ENCODE measurements at places on chromosomes 1 and 21.

GRCh38 chr1:33267468-33268205 lies 11.3 kb downstream of the ZNF362 start:
- no peak for DNase-seq

GRCh38 chr1:158813164-158813563 lies 18.0 kb upstream of the MNDA start:
- DNase-seq, result no peak

DNA sequence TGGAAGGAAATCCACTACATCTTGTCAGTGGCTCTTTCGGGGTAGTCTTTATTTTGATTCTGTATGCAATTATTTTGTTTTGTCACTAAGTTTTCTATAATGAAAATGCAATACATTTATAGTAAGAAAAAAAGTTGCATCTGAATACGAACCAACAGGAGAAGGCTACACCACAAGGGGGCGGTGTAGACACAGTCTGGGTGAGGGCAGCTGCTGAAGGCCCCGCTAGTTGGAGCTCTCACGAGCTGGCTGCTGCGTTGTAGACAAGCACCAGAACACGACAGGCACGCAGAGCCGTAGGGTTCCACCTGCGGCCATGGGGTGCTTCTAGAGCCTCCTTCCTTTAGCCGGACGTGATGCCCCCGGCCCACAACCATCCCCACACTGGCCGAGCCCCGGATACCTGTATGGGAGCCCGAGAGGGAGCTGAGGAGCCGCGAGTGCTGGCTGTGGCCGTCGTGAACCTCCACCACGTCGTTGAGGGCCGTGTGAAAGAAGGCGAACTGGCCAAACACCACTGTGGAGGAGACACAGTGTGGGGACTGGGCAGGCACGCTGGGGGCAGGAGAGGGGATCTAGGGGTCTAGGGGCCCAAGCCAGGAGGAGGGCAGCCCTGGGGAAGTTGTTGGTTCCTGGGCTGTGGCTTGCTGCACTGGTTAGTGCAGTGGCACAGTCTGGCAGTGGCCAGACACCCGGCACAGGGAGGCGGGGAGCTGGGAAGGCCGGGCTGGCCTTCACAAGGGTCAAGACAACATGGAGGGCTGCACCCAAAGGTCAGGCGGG lies 160.8 kb downstream of the ZSCAN20 start:
- DNase-seq, result peak; percentile 56

DNA sequence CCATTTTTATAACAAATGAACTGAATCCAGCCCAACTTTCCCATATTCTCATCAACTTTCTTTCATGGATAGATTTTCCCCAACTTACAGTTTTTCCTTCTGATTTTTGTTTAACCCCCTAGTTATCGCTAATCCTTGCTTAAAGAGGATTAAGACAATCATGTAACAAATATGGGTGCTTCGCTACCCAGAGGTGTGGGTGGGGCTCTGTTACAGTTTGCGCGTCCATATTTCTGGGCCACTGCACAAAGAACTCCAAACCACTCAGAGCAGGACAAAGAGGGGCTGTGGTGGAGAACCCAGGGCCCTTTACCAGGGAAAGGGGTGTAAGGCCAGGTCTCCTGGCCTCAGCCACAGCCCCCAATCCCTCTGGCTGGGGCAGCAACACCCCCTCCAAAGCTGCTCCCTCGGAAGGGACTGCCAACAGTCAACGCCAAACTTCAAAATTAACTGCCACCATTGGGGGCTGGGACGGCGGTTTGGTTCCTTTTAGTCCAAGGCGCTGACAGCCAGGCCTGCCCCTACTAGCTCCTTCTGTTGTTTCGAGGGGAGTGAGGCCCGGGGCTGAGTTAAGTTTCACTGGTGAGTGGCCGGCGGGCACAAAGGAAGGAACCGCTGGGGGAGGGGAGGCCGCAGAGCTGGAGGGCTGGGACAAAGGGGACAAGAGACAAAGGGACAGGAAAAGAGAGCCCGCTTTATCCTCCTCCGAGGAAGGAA lies 27.9 kb downstream of the SSBP3 start:
- no peak for DNase-seq

- DNase-seq, result no peak
These were observed 276.4 kb upstream of the PLXNA2 start for GRCh38 chr1:208520438-208521099.

DNA sequence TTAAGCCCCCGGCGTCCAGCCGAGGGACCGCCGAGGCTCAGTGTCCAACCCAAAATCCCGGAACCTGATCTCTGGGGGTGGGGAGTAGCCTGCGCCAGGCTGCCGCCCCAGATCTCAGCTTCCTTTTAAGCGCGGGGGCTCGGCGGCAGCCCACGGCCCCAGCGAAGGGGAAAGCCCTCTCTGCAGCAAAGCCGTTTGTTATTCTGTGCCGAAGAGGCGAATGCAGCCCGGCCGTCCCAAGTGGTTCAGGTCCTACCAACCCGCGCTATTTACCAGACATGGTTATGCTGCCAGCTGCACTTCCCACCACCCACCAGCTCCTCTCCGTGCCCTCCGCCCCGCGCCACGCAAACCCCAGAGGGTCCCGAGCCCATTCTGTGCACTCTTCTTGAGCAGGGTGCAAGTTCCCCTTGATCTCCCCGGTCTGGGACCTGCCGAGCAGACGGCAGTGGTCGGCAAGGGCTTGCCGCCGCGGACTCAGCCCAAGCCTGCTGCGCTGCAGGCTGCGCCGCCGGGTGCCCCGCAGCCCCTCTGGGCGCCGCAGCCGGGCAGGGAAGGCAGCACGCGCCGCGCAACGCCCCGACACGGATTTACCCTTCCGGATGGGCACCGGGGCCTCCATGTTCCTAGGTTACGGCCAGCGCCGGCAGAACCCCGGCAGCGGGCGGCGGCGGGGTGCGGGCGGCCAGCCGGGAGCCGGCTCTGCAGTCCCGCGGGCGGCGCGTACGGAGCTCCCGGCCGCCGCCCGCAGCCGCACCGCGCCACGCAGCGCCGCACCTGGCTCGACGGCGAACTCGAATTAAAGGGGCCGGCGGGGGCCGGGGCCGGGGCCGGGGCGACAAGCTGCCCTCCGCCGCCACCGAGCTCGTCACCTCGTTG lies 738 bp upstream of the KCNA2 start:
- DNase-seq, result no peak

- no peak for DNase-seq
These were observed 76.6 kb downstream of the NOS1AP start for GRCh38 chr1:162145966-162146696.

GRCh38 chr1:1355416-1355815 lies 2.9 kb downstream of the MXRA8 start:
- DNase-seq, result no peak

- DNase-seq, result no peak
These were observed 176.5 kb downstream of the HIVEP3 start for GRCh38 chr1:41742219-41742618.

DNA sequence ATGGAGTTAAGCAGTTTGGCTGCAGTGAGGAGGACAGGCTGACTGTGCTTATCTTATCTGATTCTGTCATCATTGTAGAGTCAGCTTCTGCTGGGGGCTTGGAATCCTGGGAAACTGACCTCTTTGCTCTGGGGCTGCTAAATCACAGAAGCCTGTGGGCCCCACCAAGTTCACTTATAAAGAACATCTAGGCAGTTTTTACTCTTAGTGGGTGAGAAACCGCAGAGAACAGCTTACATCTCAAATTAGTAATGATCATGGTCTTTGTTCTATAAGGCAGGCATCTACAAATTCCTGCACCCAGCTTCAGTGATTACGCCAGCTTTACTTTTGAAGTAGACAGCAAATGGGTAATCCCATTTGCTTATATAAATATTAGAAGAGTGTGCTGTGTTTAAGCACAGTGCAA lies 75.7 kb downstream of the ZC3H11B start:
- no peak for DNase-seq

DNA sequence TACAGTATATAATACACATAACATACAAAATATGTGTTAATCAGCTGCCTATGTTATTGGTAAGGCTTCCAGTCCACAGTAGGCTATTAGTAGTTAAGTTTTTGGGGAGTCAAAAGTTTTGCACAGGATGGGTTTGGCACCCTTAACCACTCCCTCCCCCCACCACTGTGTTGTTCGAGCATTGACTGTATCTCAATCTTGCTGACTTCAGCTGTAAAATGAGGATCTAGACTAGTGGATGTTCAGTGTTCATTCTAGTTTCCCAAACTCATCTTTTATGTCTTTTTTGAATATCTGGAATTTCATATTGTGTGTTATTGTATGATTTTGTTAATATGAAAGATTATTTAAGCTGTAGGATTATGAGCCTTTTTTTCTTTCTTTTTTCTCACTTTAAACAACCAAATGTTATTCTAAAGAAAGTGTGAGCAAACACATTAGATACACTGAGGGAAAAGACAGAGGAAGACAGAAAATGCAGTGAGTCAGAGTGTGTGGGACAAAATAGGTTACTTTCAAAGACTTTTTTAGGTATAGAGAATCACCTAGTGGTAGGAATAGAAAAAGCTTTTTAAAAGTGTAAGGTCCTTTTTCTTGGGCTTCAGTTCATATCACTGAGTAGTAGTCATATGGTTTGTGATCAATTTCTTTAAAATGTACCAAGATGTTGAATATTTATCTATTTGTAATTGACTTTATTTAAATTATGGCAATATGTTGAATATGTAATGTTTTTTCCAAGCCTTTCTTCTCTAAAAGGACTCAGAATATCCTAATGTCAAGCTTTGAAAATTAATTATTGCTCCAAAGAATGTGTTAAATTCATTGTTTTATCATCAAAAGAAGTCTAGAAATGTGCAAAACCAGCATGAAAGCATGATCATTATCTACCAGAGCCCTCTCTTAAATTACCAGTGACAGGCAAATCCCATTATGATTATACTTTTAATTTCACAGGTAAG lies 17.9 kb upstream of the CENPF start:
- DNase-seq, result no peak

DNA sequence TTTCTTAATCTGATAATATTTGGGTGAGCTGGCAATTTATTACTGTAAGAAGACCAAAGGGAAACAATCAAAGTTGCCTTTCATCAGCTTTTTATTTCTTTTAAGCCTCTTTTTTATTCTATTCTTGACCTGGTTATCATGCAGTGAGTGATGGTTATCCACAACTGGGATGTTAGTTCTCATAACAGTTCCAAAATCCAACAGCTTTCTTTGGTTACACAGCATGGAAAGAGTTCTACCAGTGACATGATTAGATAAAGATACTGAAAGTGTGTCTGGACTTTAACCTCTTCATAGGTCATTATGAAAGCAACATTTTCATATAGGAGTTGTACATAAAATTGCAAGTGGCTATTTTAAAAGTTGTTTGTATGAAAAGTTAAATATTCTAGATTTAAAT lies 163.0 kb downstream of the SYT2 start:
- no peak for DNase-seq

DNA sequence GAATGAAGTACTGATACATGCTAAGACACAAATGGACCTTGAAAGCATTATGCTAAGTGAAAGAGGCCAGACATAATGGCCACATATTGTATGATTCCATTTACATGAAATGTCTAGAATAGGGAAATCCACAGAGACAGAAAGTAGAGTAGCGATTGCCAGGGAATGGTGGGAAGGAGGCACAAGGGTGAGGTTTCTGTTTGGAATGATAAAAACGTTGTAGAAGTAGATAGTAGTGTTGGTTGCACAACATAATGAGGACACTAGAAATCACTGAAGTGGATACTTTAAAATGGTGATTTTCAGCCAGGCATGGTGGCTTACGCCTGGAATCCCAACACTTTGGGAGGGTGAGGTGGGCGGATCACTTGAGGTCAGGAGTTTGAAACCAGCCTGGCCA lies 97.6 kb upstream of the VANGL1 start:
- DNase-seq, result no peak

GRCh38 chr1:175708787-175709186 lies 34.6 kb downstream of the TNR start:
- no peak for DNase-seq

DNA sequence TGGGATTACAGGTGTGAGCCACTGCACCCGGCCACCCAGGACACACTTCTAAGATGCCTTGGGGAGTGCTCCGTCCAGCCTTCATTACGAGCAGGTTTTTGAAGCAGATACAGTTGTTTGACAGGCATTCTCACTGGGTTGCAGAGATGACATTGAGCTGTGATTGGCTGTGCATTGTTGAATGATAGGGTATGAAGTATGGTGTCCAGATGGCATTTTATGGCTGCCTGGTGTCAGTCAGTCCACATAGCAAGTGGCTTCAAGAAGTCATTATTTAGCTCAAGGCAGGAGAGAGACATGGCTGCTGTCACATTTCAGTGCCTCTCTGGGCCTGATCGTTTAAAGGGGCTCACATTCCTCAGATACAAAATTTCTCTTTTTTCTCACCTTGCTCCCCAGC lies 14.8 kb upstream of the PADI2 start:
- no peak for DNase-seq

GRCh38 chr1:6401673-6402072 lies 8.1 kb upstream of the ACOT7 start:
- no peak for DNase-seq

GRCh38 chr1:97245682-97246081 lies 524.1 kb downstream of the PTBP2 start:
- DNase-seq, result no peak

DNA sequence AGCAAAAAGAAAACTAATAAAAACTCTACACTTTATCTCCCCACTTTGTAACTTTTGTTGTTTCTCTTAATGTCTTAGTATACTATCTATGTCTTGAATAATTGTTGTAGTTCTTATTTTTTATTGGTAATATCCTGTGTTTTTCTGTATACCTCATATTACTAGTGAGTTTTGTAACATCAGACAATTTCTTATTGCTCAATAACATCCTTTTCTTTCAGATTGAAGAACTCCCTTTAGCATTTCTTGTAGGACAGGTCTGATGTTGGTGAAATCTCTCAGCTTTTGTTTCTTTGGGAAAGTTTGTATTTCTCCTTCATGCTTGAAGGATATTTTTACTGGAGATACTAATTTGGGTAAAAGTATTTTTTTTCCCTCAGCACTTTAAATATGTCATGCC lies 79.8 kb upstream of the LRRC8B start:
- no peak for DNase-seq

DNA sequence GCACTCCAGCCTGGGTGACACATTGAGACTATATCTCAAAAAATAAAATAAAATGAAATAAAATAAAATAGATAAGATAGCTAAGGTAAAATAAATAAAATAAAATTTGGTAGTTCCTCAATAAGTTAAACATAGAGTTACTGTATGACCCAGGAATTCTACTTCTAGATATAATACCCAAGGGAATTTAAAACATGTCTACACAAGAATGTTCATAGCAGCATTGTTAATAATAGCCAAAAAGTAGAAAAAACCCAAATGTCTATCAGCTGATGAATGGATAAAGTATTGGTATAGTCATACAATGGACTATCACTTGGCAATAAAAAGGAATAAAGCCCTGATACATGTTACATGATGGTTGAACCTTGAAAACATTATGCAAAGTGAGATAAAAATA lies 47.8 kb downstream of the CEP350 start:
- DNase-seq, result no peak

All from stimulated activated CD8-positive, alpha-beta memory T cell treated with anti-CD3 and anti-CD28 coated beads, Interleukin-2, amount 100 ng/mL, for 1 hour (primary cell).